ENCODE measurements at places on chromosomes 2 and 18.

DNA sequence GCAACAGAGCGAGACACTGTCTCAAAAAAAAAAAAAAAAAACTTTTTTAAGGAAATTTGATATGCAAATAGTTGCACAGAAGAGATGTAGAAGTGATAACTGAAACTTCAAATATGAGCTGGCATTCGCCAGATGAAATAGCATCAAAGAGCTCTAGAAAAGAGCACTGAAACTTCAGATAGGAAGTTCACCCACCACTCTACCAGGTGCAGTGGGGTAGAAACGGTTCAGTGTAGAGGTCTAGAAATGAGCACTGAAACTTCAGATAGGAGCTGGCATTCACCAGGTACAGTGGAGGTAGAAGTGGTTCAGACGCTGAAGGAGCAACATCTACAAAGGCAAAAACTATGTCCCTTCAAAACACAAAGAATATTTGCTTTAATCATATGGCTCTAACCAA lies 9.0 kb upstream of the ONECUT2 start:
- DNase-seq = no peak

DNA sequence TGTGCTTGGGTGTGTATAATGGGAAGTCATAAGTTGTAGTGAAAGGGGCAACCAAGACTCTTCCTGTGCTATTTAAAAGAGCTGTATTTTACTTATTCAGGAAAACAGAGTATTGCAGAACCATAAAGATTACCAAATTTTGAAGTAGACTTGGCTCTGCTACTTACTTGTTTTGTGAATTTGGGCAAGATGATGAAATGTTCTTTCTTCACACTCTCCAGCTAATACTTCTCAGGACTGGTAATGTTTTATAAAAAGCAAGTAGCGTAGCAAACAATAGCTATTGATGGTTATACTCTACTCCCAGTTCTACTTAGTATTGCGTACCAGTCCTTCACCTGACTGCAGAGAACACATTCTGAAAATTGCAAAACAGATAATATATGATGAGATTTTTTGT lies 374.1 kb downstream of the ARHGAP15 start:
- no peak for DNase-seq

DNA sequence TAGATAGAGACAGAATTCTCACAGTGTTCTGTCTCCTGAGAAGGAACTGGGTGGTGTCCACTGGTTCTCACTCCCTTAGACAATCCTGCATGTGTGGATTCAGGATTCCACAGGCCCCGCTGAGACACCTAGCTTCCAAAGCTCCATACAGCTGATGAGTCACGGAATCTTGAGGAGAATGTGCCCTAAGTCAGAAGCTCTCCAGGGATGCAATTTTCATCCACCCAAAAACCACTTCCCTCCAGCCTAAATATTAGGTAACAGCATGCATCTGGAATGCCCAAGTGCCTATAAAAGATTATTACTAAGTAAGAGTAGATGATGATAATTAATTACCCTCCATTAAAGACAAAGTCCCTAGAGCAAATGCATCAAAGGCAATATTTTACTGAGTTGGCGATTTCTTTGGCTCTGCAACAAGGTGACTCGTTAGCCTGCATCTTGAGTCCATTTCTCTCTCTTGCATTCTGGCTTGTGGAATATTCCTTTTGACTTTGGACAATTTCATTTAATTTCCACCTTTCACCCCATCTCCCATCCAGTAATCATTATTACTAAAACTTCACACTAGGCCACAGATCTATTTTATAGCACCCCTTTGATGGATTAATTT lies 475.1 kb downstream of the TNS1 start:
- no peak for DNase-seq

GRCh38 chr18:2848247-2849246 lies 1.7 kb downstream of the EMILIN2 start:
- DNase-seq = no peak

- no peak for DNase-seq
Measured at GRCh38 chr2:8498994-8499393, 182.9 kb upstream of the ID2 start.

DNA sequence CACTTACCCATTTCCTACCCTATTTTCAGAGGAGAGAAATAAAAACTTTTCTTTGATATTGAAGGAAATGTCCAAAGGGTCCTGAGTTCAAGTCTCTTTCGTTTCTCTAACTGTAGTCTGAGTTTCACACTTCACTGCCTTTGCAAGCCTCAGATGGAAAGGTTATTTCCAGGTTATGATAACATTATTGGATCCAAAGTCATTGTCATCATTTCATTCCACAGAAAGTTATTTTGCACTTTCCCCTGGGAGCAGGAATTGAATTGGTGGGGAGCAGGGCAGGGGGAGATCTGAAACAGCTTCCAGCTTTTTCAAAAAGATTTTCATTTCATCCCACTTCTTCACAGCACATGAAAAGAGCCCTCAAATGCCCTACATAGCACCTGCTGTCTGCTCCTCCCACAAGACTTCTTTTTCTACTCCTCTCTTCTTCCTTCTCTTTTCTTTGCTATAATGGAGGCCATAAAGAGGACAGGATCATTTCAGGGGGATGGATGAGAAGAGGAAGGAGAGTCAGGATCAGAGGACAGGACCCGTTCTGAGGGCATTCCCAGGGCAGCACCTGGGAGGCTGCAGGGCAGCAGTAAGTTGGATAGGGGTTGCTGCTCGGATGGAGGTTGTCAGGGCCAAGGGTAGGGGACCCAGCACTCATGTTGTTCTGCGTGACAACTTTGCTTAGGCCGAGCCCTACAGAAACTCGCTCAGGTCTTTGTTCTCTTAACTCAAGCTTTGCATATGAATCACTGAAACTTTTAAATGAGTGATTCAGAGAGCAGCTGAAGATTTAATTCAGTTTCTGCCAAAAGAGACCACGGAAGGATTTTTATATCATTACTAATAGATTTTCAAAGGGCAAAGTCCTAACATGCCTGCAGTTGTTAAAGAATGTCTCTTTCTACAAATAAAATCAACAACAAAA lies 11.4 kb upstream of the GALNT5 start:
- no peak for DNase-seq

GRCh38 chr18:77045677-77046076 lies 86.9 kb downstream of the MBP start:
- no peak for DNase-seq

DNA sequence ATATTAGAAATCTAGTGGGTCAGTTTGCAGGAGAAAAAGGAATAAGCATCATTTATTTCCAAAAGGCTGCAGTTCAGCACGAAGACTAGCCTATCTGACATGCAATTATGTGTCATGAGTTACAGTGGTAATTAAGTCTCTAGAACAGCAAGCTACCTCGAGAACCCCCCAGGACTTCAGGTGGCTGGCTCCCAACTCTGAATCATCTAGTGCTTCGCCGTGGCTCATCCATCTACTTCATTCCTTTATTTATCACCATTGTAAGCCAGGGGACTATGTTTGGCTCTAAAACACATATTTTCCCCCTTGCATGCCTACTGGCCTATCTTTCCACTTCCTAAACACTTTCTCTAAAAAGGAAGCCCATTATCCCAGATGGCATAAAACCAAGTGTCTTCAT lies 121.6 kb downstream of the TXNL1 start:
- no peak for DNase-seq

Measured in NCI-H748 treated with DMSO at 0.1 percent for 48 hours (cell line).